Left cardiac atrium (tissue), 4 donors: ENCODE measurements at places on chromosomes 11 and 22.
A peak's percentile ranks its signal among the peaks of the same experiment; 100 is the strongest.

DNA sequence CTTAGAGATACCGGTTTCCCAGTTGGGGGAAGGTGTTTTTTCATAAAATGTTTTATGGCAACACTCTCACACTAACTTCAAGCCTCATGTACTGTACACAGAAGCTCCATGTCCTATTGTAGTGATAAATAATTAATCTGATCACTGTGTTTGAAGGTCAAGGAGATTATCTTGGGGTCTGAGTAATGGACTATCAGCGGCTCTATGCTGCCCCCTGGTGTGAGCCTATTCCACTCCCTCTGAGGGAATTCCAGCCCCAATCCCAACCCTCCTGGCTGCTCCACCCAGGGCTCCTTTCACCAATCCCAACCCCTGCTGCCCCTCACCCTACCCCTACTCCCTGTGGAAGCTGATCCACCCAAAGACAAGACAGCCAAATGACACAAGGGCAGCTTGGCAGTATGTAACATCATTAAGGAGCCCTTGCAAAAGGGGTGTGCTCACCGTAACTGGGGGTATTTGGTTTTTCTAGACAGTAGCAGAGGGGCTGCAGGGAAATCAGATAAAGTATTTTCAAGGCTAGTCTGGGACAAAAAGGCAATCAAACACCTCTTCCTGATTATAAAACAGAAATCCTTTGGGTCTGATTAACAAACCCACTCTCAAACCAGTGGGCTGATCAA lies 22.3 kb downstream of the HPS4 start:
- DNase-seq = peak; percentile 66

DNA sequence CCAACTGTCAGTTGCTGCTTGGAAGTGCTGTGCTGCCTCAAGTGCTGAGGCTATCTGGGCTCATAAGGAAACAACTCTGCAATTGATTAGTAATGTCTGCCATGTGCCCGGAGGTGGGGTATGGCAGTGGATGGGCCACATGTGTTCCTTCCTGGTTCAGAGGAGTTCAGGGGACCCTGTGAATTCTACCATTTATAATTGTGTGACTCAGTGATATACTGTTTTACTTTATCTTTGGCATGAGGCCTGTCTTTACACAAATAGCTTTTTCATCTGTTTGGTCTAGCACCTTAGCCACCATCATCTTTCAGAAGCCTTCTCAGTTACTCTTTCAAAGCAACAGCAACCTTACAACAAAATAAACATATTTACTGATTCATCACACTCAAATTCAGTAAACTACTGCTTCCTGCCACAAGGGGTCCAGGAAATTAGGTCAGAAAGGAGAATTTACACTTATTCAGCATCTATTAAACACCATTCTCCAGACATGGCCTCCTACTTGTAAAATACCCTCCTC lies 20.9 kb downstream of the DKK3 start:
- no peak for DNase-seq

DNA sequence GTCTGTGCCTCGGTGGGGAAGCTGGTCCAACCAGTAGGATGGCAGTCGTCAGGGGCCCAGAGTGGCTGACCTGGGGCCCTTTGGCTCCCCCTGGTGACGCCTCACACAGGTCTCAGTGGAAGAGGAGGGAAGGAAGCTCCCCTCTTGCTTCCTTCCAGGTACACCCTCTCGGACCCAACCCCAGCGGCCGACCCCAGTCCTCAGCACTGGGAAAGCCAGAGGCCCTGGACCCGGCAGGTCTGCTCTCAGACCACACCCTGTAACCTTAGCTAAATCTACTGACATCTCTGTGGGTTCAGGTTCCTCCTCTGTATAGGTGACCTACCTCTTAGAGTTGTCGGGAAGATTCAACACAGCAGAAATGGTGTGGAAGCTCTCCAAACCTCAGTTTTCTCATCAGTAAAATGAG lies 3.4 kb upstream of the SCUBE1 start:
- peak; percentile 65 for DNase-seq

DNA sequence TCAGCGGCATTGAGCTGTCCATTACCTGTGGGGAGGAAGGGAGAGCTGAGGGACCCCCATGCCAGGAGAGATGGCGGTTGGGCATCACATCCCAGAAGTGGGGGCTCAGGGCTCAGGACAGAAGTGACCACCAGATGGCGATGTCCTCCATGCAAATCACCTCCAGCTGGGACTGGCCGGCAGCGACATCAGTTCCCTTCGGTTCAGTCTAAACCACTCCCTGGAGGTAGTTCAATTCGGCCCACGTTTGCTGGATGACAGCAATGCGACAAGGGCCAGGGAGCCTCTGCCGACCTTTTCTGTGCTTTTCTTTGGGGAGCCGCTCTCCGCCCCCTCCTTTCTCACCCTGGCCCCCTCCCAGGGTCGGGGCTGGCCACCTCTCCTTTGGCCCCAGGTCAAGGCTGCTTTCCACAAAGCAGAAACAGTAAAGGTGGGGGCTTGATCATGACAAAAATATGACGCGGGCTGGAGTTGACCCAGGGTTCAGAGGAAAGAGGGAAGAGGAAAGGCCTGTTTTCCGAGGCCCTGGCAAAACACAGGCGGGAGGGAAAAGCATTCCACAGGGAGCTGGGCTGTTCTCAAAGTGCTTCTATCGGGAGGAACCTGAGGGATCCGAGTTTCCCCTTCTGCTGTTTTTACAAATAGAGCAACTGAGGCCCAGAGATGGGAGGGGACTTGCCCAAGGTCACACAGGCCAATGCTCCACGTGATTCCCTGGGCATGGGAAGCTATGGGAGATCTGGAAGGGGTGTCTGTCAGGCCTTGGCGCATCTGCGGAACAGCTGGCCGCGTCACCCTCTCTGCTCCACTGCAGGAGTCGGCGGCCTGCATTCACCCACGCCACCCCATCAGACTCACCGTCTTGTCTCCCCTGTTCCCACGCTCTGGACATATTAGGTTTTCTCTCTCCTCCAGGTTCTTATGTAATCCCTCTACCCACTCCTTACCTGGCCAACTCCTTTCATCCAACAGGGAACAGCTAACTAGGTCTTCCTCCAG lies 54.7 kb downstream of the FBXO7 start:
- peak; percentile 92 for DNase-seq

DNA sequence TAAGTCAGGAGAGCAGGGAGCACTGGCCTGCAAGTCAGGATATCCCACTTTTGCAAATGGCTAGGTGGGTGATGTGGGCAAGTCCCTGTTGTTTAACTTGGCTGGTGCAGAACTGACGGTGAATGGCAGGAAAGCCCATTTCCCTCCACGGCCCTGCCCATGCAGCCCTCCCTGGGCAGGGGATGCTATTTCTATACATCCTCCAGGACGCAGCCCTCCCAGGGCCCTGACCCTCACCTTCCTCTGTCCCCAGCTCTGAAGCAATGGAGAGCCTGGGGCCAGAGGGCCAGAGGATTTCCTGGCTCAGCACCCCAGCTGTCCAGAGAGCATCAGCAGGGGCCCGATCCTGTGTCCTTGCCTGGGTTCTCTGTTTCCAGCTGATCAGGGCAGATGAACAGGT lies 91.3 kb downstream of the TSPAN18 start:
- no peak for DNase-seq

- DNase-seq = no peak
Observed at GRCh38 chr11:130157101-130157500, 2.5 kb upstream of the ST14 start.

- DNase-seq = no peak
Observed at GRCh38 chr22:23383491-23384361, 196.4 kb downstream of the IGLL1 start.

- no peak for DNase-seq
Observed at GRCh38 chr22:33986167-33986771, 66.0 kb upstream of the LARGE1 start.

- no peak for DNase-seq
Observed at GRCh38 chr11:107713009-107713408, 1.2 kb upstream of the SLN start.
